Osteocyte (in vitro differentiated cells): ENCODE measurements at places on chromosomes 3 and 15. TPM values are rescaled to one million over a fixed set of nuclear protein-coding genes. Genes with fewer than 3 reads are reported as not detected.

- H3K36me3 ChIP-seq = peaks cover 19% of the 10 kb centered on the region
- H3K4me3 ChIP-seq = no peak overlapping the region
- peaks cover 15% of the 10 kb centered on the region for H3K27me3 ChIP-seq
- DNase-seq = no peak
- H3K27ac ChIP-seq = no peak overlapping the region
These were observed 65.2 kb downstream of the NR2F2 start for GRCh38 chr15:96395687-96396086.

The TIMP4 gene
- total RNA-seq = 5.0 and 5.4 TPM in 2 replicates

The RASL12 gene
- total RNA-seq = 0.73 and 0.78 TPM in 2 replicates

- no peak overlapping the region for H3K27ac ChIP-seq
- no peaks in the 10 kb centered on the region for H3K36me3 ChIP-seq
- no peaks in the 10 kb centered on the region for H3K4me1 ChIP-seq
- DNase-seq = no peak
- no peak overlapping the region for H3K4me3 ChIP-seq
These were observed 152.2 kb downstream of the IGSF11 start for GRCh38 chr3:118882353-118882947.

- H3K4me1 ChIP-seq = peaks cover 8% of the 10 kb centered on the region
- no peaks in the 10 kb centered on the region for H3K27me3 ChIP-seq
- no peak overlapping the region for H3K27ac ChIP-seq
- no peaks in the 10 kb centered on the region for H3K36me3 ChIP-seq
- H3K4me3 ChIP-seq = no peak overlapping the region
These were observed 45.2 kb downstream of the CDCP1 start for GRCh38 chr3:45100981-45101407.
